NCI-H1092 (cell line): ENCODE measurements at places on chromosomes 5 and 9.

GRCh38 chr5:22896152-22896551, 43.0 kb upstream of the CDH12 start:
- DNase-seq = no peak

GRCh38 chr5:24491490-24491889, 153.3 kb downstream of the CDH10 start:
- DNase-seq = no peak

DNA sequence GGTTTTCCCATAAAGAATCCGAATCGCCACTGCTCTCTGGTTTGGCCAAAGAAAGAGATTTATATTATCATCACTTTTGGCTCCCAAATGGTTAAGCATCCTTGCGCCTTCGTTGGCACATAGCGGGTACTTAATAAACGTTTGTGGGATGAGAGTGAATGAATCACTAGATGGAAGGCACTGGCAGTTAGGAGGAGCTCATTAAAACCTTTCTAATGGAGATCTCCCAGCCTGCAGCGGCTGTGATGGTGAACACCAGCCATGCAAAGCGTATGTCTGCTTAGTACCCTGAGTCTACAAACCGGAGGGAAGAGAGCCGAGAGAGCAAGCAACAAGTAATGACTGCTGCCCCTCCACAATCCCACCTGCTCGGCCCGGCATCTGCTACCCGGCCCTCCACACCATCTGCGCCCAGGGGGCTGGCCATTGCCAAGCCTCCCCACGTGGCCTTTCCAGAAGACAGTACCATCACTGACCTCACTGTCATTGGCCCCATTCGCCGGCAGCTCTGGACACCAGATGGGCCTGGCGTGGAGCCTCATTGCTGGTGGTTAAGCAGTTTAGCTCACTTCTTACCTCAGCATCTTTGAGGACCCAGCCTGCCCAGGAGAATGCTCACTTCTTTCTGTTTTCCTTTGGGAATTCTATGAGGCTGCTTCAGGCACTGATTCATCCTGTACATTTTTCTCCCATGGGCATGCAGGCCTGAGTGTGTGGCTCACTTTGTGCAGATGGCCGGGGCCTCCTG, 39.3 kb upstream of the ANKRD33B start:
- DNase-seq = no peak

DNA sequence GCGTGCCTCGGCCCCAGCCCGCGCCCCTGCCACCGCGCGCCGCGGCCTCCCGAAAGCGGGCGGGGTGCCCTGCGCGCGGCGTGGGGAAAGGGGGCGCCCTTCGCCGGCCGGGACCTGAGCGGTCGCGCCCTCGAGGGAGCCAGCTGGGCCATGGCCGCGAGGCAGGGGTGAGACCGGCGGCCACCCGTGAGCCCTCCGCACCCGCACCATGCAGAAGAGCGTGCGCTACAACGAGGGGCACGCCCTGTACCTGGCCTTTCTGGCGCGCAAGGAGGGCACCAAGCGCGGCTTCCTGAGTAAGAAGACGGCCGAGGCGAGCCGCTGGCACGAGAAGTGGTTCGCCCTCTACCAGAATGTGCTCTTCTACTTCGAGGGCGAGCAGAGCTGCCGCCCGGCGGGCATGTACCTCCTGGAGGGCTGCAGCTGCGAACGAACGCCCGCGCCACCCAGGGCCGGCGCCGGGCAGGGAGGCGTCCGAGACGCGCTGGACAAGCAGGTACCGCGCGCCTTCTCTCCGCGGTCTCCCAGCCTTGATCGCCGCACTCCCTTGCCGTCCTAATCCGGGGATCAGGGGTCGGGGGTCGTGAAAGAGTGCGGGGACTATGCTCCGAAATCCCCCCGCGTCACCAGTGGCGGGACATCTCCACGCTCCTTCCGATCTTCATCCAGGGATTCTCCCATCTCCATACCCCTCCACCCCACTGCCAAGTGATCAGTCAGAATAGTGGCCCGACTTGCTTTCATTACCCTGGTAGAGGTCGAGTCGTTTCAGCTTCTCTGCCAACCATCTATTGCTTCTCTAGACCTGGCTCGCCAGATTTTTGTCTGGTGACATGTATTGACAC, 590 bp downstream of the RASGRF2 start:
- DNase-seq = peak; percentile 11

- no peak for DNase-seq
These were observed 1.3 kb downstream of the STOM start for GRCh38 chr9:121368745-121369144.

GRCh38 chr5:37932450-37932849, 92.6 kb upstream of the GDNF start:
- no peak for DNase-seq

GRCh38 chr9:98768344-98768743, 28.0 kb downstream of the ANKS6 start:
- DNase-seq = no peak

- no peak for DNase-seq
These were observed 114.6 kb downstream of the FAM170A start for GRCh38 chr5:119743927-119744326.

DNA sequence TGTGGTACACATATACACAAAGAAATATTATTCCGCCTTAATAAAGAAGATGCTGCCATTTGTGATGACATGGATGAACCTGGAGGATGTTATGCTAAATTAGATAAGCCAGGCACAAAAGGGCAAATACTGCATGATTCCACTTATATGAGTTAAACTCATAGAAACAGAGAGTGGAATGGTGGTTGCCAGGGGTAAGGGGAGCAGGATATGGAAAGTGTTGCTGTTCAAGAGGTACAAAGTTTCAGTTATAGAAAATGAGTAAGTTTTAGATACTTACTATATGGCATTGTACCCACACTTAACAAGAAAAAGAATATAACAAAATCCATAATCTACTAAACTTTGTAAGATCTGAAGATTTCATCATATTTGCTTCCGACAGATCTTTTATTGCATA, 252.2 kb downstream of the SYK start:
- DNase-seq = no peak

GRCh38 chr9:4098031-4098430, 201.8 kb downstream of the GLIS3 start:
- no peak for DNase-seq

DNA sequence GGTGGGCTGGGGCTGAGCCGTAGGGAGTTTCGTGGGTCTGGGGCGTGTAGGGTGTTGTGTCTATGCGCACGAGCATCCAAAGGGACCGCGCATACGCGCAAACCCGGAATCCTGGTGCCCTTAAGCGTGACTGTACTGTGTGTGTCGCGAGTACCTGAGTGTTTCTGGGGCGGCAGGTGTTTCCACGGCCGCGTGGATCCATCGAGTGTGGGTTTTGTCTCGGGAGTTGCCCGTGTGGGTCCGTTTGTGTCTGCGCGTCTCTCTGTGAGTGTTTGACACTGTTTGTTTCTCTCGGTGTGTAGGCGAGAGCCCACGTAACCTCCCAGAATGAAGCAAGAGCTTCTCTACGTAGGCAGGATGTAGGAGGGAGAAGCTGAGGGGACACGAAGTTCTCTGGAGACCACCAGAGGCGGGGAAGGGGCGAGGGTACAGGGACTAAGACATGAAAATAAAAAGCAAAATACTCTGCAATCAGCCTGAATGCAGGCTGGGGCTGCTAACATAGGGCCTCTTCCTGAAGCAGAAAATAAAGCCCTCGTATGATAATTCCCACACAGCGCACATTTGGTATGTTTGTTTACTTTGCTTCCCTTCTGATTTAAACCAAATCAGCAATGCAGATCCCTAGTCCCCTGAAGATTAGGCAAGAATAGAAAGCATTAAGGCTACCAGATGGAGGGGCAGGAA, 588 bp upstream of the BRINP1 start:
- DNase-seq = no peak

DNA sequence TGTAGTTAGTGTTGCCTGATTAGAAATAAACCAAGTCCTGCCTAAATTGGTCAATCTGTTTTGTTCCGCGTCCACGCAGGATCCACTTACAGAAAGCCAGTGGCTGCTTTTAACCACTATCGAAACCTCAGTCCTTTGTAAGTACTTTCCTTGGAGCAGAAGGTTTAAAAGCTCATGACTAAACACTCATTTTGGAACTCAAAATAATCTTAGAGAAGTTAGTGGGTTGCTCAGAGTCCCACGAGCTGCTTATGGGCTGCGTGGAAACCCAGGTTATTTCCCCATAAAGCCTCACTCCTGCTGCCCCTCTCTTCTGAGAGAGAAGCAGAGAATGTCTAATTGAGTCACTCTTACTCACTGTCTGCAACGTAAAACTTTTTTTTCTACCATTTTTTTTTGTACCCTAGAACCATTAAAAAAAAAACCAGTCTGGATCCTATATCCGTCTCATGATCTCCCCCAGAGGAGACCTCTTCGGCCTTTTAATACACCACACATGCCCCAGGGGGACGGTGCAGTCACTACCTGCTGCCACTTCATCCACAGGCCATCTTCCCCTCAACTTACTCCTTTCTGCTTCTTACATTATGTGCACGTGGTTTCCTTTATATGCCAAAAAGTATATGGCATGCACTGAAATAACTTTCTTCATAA, 7.6 kb downstream of the BASP1 start:
- DNase-seq = no peak

DNA sequence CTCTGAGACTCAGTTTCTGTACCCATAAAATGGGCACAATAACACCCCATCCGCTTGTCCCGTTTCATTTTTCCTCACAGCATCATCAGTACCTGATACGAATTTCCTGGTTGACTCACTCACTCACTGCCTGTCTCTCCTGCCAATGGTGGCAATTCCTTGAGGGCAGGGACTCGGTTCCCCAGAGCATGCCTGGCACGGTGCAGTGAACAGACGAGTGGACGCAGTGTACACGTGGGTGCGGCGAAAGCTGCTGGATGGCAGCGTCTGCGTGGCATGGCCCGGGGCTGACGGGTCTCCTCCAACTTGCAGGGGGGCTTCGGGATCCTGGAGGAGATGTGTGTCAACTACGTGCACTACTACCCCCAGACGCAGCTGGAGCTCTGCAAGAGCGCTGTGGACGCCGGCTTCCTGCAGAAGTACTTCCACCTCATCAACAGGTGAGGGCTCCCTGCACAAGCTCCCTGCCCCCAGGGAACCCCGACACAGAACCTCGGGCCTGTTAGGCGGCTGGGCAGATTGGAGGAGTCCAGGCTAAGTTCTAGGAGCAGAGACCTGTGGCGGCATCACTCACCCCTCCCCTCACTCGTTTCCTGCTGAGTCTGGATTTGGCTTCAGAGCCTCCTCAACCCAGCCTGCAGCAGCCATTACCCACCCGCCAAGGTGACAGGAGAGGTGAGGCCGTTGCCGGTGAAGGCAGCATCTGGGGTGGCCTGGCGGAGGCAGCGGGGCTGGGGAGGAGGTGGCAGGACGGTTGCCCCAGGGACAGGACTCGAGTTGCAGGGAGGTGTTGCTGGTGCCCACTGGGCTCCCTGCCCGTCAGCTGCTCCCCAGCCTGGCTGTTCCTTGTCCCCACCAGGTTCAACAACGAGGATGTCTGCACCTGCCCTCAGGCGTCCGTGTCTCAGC, 20.3 kb downstream of the DBH start:
- DNase-seq = no peak

DNA sequence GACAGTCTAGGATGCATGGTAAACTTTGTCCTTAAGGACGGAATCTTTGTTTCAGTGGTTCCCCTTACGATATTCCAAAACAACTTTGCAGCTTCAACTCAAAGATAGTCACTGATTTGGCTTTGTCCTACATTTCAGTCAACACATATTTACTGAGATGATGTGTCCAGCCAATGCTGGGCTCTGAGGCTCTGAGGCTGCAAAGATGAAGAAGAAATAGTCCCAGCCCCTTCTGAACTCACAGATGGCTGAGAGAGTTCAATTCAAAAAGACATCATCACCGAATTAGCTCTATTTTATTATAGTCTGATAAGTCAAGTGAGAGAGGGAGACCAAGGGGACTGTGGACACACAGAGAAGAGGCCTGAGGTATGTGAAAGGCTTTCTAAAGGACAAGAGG, 544.0 kb downstream of the ACTL7B start:
- DNase-seq = no peak

- no peak for DNase-seq
These were observed 621 bp downstream of the PCDHA13 start for GRCh38 chr5:140882591-140882899.

DNA sequence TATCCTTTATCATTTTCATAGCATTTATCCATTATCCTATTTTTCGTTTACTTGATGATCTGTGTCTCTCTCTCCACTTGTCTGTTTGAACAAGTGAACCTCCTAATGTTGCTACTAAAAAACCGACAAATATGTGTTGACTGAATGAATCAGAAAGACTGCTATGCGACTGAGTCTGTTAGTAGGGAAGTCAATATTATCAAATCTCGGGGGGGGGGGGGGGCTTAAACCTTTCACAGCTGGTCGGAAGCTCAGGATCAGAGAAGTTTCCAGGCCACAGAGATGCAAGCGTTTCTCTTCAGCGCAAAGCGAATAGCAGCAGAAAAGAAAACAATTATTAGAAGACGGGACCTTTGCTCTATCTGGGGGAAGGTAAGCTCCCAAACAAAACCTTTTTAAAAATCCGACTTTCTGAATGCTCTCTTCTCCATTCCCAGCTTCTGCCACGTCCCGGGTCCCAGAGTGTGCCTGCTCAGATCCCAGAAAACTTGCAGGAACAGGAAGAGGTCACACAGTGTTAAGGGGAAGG, 412 bp downstream of the RIOK2 start:
- DNase-seq = no peak

DNA sequence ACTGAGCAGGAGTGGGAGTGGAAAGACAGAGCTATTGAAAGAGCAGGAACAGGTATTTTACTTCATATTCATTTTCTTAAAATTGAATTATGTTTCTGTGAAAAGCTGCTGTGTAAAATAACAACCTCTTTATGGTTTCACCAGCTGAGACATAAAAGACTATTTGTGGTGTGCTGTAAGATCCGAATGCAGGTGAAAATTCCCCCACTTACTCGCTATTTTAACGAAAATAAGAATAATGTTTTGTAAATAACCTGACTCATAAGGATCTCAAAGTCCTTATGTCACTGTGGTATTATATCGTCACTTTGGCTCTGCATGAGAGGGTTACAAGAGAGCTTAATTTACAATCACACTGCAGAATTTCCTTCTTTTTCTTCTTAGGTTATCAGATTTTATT, 65.3 kb upstream of the NFIB start:
- DNase-seq = no peak

- DNase-seq = no peak
These were observed 91.4 kb downstream of the TMEM167A start for GRCh38 chr5:82985763-82986162.

DNA sequence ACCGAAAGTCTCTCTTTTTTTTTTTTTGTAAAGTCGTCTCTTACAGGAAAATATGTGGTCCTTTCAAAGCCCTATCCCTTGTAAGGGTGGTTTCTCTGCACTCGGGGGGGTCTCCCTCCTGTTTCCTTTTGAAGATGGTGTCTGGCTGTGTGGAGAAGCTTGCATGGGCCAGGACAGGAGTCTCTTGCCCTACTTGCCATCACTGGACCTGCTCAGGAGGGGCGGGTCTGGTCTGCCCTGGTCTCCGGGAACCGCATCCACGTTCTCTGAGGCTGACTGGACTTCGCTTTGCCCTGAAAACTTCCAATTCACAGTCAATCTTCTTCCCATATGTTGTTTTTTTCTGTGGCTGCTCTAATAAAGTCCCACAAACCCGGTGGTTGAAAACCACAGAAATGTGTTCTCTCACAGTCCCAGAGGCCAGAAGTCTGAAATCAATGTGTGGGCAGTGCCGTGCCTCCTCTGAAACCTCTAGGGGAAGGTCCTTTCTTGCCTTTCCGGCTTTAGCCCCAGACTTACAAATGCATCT, 92.9 kb upstream of the IER5L start:
- DNase-seq = no peak
